ENCODE measurements at places on chromosomes 16 and 17. TPM values are rescaled to one million over a fixed set of nuclear protein-coding genes. Genes with fewer than 3 reads are reported as not detected.

DNA sequence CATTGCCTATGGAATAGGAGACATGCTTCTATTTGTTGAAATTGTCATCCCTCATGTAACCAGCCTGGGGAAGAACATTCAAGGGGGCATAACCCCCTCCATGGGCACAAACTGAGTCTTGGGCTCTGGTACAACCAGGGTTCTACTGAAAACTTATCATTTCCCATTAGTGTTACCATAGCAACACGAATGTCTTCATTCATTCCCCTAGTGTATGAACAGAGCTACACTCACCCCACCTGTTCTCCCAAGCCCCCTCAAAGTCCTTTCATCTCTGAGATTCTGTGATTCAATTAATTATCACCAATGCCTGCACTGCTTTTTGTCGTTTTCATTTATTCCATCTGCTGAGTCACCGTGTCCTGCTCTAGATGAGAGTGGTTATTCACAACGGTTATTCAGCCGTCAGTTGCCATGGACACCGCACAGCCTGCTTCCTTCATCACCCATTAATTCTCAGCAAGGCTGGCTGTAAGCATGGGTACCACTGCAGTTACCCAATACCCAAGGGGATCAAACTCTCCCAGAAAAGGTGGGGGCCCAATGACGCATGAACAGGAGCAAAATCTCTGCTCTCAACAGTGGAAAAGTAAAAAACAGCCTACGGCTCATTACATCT lies 1.6 kb upstream of the GAST start:
- no peak for DNase-seq

- no peak for DNase-seq
Observed at GRCh38 chr16:67928147-67928546, 3.5 kb downstream of the CTRL start.

- no peak for DNase-seq
Observed at GRCh38 chr17:6712854-6713129, 377 bp downstream of the SLC13A5 start.

DNA sequence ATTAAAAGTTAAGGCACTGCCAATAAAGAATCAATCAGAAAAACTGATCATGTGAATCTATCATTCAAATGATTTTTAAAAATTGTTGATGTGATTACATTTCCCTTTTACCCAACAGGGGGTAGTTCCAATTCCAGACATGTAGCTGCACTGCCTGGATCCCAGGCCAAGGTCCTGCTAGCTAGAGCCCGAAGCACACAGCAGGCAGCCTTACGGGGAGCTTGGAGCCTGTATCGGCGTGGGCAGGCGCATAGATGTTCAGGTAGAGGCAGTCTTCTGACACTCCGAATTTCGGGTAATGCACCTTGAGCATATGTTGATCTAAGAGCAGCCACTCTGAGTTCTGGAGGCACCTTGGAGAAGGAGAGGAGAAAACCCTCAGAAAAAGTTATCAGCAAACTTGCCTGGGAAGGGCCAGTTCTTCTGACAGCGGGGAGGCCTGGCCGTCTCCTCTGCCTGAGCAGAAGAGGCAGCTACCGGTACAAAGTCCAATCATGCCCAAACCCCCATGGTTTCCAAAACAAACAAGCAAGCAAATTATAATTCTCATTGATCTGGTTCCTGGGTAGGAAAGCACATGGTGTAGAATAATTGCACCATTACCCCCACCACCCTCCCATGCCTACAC lies 3.6 kb downstream of the CES5A start:
- DNase-seq, result no peak

DNA sequence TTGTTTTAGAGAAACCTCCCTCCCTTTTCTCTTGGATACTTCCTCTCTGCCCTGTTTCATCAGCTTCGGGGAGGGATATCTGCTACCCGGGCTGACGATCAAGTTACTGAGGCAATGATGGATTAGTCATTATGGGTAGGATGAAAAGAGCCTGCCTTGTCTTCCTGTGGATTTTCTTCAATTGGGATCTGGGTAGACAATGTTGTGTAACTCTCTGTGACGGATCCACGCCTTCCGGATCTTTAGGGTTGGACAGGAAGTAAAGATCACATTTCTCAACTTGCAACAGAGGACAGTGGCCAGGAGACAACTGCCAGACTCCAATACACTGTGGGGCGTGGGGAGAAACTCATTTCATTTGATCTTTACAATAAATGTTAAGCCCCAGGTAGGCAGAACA lies 11.3 kb upstream of the CHST6 start:
- no peak for DNase-seq

DNA sequence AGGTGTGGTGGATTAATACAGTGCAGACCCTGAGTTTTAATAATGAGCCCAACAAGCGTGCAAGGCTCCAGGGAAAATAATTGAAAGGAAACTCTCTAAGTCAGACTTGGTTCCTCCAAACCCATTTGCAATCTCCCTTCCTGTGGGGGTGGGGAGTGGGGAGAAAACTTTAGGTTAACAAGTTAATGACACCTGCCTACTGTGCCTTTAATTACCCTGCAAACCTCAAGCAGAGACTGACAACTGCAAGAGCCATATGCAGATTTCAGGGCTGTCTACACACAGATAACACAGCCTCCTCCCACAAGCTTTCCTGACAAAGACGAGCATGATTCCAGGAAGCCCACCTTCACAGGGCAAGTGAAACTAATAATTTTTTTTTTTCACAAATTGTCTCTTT lies 359.3 kb downstream of the HS3ST4 start:
- DNase-seq, result no peak

DNA sequence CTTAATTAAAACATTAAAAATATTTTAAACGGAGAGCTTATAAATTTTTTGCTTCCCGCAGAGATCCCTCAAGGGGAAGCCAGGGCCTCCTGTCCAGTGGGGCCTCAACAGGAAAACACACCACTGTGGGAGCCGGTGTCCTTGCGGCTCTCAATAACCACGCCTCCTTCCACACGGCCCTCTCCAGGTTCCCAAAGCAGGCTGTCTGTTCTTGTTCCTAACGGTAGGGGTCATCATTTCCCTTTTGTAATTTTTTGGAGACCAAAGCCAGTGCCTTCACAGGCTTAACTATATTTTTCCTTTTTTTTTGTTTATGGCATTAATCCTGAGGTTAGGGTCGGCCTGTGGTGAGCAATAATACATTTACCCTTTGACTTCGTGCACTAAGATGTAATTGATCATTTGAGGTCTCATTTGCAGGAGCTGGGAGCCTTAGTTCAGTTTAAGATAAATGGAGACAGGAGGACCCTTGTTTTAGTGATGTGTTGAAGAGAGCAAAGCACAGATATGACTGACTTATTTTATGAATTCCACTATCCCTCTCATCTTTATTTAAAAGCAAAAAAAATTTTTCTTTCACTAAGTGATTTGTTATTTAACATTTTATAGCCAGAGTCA lies 77.5 kb upstream of the N4BP1 start:
- peak; percentile 83 for DNase-seq

DNA sequence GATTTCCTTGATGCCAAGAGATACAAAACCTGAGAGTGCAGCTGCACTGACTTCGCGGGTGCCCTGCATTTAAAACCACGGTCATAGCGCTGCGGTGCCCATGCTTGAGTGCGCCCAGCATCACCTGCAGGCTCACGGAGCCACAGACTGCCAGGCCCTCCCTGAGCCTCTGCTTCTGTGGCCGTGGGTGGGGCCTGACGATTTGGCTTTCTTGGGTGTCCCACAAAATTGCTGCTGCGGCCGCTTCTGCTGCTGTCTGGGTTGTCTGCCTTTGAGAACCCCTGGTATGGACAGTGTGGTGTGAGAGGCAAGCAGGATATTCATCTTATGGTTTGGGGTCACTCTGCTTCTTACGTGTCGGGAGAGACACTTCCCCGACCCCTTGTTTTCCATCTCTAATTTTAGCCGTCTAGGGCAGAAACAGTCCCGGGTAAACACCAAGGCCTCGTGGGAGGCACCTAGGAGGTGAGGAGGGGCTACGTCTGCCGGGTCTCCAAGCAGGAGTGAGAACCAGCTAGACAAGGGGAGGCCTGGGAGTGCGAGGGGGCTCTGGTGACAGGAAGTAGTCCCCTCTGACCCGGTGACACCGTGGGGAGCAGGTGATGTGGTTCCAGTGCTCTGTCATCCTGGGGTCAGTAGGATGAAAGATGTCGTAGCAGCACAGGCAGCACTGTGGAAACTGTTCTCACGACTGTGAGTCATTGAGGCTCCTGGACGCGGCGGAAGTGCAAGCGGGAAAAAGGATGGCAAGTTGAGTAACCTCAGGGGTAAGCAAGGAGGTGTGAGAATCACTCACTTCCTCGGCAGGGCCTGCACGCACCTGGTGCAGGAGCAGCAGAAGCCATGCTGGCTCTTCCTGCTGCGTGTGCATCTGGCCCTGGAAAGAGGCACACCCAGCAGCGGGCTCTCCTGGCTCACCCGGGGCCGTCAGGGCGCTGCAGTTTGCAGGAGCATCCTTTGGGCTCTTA lies 176.3 kb downstream of the RPTOR start:
- no peak for DNase-seq

DNA sequence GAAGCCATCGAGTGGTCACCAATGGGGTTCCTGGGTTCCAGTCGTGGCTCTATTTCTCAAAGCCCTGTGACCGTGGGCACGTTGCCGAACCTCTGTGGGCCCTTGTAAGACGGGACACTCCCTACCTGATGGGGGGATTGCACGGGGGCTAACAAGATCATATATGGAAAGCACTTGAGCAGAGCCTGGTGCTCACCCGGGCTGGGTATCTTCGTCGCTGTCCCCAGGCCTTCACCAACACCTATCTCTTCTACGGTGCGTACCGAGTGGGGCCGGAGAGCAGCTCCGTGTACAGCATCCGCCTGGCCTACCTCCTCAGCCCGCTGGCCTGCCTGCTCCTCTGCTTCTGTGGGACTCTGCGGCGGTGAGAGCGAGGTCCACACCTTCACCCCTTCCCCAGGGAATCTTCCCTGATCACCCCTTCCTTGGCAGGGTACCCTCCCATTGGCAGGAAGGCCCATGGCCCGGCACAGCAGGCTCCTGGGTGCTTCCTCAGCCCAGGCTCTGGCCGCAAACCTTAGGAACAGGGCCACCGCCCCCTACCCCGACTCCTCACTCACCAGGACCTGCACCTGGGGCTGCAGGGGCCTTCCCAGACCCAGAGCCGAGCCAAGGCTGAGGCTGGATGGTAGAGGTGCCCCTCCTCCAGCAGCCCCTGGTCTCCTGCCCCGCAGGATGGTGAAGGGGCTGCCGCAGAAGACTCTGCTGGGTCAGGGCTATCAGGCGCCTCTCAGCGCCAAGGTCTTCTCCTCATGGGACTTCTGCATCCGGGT lies 2.8 kb downstream of the TMC8 start:
- no peak for DNase-seq

- DNase-seq, result no peak
Observed at GRCh38 chr16:2799859-2800226, 1.6 kb downstream of the PRSS41 start.

DNA sequence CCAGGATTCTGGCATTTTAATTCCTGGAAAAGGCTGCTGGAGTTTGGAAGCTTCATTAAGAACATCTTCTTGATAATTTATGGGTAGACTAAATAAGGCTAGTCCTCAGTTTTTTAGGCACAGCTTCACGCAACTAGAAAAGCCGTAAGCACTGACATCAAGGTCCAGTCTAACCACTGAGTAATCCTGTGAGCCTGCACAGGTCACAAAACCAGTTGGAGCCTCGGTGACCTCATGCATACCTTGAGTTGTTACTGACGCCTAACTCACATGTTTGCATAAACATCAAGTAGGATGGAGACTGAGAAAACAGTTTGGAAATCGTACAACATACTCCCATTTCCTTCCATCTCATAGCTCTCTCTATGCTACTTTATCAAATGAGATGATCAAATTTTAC lies 63.8 kb upstream of the RCVRN start:
- no peak for DNase-seq

DNA sequence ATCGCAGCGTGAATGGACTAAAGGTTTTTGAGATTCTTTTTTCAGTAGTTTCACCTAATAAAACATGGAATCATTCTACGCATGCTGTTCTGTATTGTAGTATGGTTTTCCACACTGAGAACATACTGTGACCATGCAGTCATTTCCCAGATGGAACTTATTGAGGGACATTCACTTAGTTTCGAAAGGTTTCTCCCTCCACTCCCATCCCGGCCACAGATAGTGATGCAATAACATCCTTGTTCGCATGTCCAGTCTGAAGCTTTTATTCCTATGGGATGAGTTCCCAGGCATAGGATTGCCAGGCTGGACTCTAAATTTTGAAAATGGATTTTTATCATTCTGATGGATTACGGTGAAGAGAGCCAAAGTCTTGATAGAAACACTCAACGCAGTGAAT lies 420.4 kb downstream of the WWOX start:
- DNase-seq, result no peak

DNA sequence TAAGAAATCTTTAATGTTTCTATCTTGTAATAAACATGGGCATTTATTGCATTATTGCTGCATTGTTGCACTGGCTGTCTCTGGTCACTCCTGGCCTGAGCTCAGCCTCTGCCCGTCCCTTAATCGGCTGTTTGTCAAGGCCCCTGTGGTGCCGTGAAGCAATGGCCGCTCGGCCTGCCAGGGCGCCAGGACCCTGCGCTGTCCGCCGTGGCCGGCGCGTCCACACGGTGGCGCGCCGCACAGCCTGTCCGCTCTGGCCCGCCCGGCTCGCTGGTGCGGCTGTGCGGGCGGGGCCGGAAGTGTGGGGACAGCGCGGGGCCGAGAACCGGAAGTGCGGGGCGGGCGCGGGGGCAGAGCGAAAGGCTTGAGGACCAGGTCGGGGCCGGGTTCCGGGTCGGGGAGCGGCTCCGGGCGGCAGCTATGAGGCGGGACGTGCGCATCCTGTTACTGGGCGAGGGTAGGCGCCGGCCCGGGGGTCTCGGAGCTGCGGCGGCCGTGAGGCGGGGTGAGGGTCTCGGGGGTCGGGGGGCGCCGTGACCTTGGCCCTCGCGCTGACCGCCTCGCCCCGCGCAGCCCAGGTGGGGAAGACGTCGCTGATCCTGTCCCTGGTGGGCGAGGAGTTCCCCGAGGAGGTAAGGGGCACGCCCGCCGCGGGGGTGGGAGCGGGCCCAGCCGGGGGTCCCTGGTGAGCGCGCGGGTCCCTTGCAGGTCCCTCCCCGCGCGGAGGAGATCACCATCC lies at the start of gene RHOT2:
RHOT2 (plus strand) TSS at position 353 of the 739 bp plus-strand sequence; CDS start at position 421, 68 bp downstream.
- peak; percentile 98 for DNase-seq

GRCh38 chr16:57643147-57643874 lies 14.9 kb downstream of the ADGRG1 start:
- no peak for DNase-seq

DNA sequence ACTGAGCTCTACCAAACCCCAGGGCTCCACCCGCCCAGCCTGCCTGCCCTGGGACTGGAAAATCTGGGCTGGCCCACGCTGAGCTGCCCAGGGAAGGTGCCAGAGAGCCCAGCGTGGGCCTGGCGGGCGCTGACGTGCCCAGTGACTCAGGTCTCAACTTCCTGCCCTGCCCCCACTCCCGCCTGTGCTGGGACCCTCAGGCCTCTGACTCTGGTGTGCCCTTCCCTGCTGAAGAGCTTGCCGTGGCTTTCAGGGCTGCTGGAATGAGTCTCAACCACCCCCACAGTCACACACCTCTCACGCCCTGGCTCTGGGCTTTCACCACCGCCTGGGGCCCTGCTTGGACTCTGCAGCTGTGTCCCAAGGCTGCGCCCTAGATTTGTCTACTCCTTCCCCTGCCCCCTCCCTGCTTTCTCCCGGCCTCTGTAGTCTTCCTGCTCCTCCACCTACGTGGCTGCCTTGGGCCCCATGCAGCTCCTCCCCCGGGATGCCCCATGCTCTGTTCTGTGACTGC lies 10.4 kb downstream of the LLGL1 start:
- no peak for DNase-seq

The NACA2 gene
- not detected for total RNA-seq

The RHBDL1 gene
- total RNA-seq, result 0.28 TPM

The KREMEN2 gene
- 5.6 TPM for total RNA-seq

The ICAM2 gene
- not detected for total RNA-seq

The CCR7 gene
- 0.37 TPM for total RNA-seq

The TRIM37 gene
- 68.4 TPM for total RNA-seq
